ENCODE measurements at places on chromosomes 3 and 15.

DNA sequence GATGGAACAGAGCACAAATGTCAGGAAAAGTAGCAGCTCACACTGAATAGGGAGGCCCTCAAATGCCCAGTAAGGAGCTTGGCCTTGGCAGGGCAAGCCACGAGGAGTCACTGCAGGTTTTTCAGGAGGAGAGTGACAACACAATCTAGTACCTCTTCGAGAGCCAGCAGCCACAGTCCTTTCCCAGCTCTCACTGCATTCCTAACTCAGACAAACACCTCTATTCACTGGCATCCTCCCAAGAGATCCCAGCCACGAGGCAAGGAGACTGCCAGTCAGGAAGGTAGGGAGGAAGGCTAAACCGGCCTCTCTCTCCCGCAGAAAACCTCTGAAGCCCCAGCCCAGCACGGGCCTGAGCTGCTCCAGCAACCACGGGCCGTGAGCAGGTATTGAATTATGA, 146.0 kb upstream of the SMAD3 start:
- DNase-seq = no peak

GRCh38 chr3:175620532-175620931, 761.4 kb downstream of the NAALADL2 start:
- no peak for DNase-seq

GRCh38 chr15:79989183-79989582, 18.2 kb upstream of the BCL2A1 start:
- DNase-seq = no peak

GRCh38 chr3:49805367-49805782, 2.3 kb downstream of the INKA1 start:
- peak; percentile 83 for DNase-seq

- no peak for DNase-seq
Measured at GRCh38 chr3:178491751-178492150, 44.5 kb upstream of the KCNMB2 start.

- no peak for DNase-seq
Measured at GRCh38 chr3:45596290-45596791, 1.8 kb downstream of the LIMD1 start.

GRCh38 chr3:47018269-47018611, 38.8 kb downstream of the NBEAL2 start:
- no peak for DNase-seq

GRCh38 chr15:94638183-94638582, 406.8 kb downstream of the MCTP2 start:
- DNase-seq = no peak

DNA sequence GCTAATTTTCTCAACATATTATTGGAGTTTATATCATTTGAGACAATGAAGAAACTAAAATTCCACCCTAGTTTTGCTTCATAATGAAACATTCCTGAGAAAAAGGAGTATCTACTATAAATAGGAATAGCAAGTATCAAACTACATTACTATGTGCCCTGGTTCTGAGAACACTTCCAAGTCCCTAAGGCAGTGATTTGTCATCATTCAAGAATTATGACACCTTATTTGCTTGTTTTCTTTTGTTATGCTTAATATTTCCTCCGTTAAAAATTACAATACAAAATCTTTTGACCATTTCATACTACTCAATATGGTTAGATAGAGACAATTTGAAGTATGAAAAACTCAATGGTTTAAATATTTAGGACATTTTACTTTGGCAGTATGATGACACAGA, 707.8 kb upstream of the GOLIM4 start:
- no peak for DNase-seq

DNA sequence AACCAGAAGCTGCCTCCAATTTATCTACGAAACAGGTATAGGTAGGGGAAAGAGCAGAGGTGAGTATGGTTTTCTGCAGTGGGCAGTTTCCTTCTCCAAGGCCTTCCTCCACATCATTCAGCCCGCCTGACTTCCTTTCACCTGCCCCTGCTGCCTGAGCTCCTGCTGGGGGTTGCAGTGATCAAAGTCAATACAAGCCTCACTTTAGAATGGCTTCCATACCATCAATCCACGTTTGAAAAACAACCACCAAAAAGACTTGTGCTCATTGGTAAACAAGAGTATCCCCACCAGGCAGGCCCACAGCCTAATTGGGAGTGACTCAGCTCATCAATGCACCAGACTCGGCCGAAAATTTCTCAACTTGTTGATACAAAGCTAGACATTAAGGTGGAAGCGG, 159.9 kb downstream of the MAGI1 start:
- no peak for DNase-seq

DNA sequence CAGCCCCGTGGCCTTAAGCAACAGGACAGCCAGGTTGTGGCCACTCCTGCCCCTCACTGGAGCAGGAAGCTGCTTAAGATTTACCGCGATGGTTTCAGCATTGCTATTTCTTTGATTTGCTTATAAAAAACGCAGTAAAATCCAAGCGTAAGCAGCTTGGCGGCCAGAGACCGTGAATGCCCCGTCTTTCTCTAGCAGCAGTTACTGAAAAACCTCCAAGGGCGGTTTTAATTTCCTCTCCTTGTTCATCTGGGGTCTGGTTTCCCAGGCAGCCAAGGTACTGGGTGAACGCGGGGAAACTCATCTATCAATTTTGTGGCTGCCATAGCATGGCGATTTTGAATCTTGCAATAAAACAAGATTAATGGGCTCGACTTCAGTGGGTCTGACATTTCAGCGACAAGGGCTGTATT, 130.3 kb downstream of the MINAR1 start:
- DNase-seq = no peak

DNA sequence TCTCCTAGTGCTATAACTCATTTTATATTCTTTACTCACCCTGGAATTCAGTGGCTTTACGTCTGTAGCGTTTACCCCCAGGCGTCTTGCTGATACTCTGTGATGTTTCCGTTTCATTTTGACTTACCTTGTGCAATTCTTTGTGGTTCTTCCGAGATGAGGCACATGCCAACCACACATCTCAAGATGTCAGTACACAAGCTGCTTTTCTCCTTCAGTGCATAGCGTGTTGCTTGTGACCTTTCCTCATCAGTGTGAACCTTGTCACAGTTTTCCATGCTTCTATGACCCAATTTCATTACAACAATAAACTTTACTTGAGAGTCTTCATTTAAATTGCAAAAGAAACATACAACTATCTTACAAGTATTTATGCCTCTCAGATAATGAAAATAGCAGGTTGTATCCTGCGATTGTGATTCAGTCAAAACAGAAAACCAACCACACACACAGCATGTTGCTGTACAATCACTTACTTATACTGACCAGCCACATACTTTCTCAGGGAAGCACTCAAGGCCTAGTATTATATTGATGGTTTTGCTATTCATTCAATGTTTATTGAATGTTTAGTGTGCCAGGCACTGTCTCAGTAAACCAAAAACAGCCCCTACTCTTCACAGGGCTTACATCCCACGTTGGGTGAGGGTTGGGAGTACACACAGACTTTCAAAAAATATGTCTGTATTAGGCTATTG, 4.6 kb upstream of the TBL1XR1 start:
- DNase-seq = peak; percentile 56

- DNase-seq = no peak
Measured at GRCh38 chr3:38127611-38128302, 9.2 kb downstream of the ACAA1 start.

DNA sequence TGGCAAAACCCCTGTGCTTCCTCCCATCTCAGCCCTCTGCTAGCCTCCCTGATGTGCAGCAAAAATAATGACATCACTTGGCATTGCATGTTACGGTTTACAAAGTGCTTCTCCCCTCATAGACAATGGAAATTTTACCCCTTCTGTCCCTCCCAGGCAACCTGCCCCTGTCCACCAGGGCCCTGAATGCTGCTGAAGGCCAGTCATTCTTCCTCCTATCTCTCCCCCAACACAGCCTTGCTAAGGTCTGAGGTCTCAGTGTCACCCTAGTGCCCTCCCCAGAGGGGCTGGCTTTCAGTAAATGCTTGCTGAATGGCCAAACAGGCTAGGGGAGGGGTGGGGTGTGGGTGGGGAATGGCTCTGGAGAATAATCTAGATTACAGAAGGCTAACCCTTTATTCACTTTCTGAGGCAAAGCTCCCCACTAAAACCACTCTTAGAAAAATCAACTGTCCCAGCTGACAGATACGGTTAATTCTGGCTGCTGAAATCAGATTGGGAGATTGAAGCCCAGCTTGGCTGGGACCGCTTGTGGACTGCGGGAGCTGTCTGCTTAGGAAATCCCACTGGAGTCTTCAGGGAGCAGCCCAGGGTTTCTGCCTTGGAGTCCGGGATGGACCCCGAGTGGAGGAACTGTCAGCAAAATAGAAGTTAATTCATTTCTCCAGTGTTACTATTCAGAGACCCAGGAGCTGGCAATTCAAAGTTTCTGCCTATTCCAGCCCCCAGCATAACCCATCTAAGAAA, 22.9 kb downstream of the ANP32A start:
- DNase-seq = no peak

All from ascending aorta (tissue), 2 donors.